ENCODE measurements at places on chromosomes 1 and 21.

DNA sequence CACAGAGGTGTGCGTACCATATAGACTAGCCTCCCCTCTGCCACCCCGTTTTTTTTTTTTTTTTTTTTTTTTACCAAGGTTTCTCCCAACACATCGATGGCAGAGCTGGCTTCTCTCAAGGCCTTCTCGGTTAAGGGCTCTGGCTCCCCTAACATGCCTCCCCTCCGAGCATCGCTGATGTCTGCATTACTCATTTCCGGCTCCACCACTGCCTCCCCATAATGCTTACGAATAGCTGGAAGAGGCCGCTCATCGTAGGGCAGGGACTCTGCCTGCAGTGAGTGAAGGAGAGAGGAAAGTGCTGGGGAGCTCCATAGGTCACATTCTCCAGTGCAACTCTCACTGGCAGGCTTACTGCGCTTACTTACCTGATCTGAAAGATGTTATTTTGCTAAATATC is 20.6 kb downstream of the CEP104 start:
- no peak for DNase-seq

DNA sequence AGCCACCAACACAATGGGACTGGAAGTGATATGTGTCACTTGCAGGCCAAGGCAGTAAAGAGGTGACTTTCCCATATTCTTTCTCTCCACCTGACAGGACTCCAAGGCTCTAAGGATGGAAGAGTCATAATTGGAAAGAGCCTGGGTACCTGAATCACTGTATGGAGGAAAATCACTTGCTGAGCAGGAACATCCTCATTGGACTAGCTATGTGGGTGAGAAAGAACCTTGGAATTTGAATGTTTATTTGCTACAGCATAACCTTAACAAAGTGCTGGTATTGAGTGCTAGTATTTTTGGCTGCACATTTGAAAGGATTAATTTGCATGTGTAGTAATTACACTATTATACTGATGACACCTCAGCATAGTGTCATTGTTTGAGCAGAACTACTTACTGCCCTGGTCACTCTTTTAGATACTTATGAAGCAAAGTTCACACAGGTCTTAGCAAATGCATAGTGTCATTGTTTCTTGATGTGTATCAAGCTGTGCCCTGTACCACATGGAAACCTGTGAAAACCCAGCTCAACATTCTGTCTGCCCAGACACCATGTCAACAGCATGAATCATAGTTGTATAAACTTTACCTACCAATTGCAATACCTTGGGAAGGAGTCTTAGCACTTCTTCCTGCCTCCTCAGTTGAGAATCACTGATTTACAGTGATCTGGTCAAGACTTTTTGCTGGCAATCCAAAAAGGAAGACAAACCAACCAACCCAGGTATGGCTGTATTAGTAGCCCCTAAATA is 5.1 kb upstream of the S100A10 start:
- DNase-seq = no peak

- DNase-seq = no peak
Measured at GRCh38 chr21:25862112-25862511, 127.3 kb downstream of the GABPA start.

GRCh38 chr1:20964540-20965484 is 177.7 kb upstream of the HP1BP3 start:
- DNase-seq = no peak

DNA sequence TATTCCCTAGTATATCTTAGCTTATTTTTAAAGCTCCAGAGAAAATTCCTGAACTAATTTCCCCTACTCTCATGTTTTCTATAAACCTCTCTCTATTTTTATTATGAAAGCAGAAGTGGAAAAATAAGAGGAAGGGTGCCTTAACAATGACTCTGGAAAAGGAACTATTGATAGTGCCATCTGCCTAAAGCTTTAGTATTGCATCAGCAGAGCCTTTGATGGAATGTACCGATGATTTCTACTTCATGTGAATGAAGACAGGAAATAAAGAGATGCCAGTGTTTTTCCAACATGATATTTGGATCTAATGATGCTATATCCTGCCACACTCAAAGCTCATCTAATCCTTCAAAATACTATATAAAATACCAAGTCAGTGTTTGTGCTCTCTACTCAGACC is 35.1 kb downstream of the TNFSF18 start:
- DNase-seq = no peak

GRCh38 chr1:14486401-14487201 is 111.9 kb upstream of the KAZN start:
- DNase-seq = no peak

DNA sequence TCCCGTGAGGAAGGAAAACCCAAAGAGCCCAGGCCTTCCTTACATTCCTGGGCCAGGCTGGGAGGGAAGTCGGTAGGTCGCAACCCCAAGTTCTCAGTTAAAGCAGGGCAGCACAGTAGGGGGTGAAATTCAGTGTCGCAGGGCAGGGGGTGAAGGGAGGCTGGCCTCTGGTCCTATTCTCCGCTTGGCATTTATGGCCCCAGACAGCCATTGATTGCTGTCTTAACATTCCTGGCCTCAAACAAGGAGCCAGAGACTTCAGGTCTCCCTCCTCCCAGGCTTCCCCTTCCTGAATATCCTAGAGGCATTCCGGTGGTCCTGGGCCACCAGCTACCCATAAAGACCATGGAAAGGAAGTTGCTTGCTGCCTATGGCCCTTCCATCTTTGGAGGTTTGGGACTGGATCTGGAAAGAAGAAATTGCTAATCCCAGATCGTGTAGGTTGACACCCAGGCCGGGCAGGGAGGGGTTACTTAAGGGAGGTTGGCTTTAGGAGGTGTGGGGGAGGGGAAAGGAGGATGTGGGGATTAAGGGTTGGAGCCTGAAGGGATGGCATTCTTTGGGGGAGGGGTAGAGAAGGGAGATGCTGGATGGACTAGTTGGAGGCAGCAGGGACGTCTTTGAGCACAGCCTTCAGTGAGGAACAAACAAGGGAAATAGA is 1.7 kb downstream of the LIN28A start:
- DNase-seq = no peak

DNA sequence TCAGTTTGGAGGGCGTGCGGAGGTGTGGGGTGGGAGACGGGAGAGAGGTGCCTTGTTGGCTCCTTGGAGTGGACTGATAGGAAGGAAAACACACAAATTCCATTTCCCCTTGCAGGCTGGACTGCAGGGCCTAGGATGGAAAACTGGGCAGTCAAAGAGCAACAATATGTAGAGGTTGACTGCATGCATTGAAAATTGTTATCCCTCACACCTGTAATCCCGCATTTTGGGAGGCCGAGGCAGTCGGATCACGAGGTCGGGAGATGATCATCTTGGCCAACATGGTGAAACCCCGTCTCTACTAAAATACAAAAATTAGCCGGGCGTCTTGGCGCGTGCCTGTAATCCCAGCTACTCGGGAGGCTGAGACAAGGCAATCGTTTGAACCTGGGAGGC is 128.2 kb downstream of the PPIAL4G start:
- no peak for DNase-seq

GRCh38 chr1:167301355-167301754 is 80.7 kb downstream of the POU2F1 start:
- DNase-seq = no peak

DNA sequence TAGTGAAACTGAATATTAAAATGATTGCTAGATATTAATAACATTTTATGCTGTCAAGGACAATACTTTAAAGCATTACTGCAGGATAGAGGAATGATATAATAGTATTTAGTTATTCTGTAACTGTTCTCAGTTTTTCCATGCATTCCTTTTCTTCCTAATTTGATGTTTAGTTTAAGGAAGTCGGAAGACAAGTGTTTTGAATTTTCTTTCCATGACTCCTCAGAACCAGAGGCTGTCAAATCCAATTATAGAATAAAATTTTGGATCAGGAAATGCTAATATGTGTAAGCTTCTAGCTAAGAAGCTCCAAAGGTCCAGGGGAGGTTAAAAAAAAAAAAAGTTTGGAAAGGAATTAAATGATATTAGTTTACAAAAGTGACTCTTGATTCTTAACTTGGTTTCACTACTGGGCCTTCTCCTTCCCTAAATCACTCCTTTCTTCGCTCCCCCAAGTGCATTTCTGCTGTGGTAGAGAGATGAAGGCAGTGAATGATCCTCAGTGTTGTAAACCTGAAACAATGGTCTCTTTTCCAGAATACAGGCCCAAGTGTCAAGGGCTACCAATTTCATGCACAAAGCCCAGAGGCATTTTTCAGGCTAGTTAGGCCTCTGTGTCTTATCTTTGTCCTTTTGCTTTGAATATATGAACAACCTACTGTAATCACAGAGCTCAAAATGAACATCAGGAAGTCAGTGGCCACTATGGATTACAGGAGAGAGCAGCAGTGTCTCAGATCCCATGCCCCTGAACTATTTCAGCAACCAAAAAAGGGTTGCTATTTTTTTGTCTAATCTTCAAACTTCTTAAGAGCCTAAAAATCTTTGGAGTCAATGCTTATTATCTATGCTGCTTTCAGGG is 6.2 kb downstream of the ADSS2 start:
- DNase-seq = no peak

DNA sequence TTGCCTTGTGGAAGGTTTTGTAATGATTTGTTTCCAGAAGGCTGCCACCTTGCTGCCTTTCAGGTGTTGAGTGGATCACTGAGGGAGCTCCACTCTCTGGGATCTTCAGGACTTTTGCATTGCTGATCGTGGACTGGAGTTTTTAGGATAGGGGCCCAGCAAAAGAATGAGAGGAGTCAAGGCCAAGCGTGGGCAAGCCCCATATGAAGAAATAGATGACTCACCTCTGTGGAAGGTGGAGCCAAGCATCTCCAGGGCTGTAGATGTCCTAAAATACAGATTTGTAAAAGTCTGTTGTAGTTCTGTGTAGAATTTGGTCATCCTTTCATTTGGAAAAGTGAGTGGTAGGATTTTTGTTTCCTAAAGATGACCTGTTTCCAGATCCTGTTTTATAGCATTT is 67.0 kb downstream of the ST3GAL3 start:
- DNase-seq = no peak

GRCh38 chr1:164754088-164754600 is 195.2 kb downstream of the PBX1 start:
- no peak for DNase-seq

GRCh38 chr1:201460814-201461644 is 8.0 kb downstream of the PHLDA3 start:
- DNase-seq = no peak

GRCh38 chr1:24105368-24106160 is 6.4 kb downstream of the MYOM3 start:
- no peak for DNase-seq

All from effector memory CD8-positive, alpha-beta T cell (primary cell).